Fibroblast of lung (primary cell): ENCODE measurements at places on chromosomes 1 and 21. TPM values are rescaled to one million over a fixed set of nuclear protein-coding genes. Genes with fewer than 3 reads are reported as not detected.

Gene ARHGEF16
- 0.02 and 0.21 TPM in 2 replicates for polyA plus RNA-seq

Gene SPRR2A
- not detected in 2 replicates for polyA plus RNA-seq

Gene PRDM16
- polyA plus RNA-seq: 0.15 and 0.30 TPM in 2 replicates

Gene SLC9C2
- not detected in 2 replicates for polyA plus RNA-seq

Gene NTNG1
- 0.82 and 12.5 TPM in 2 replicates for polyA plus RNA-seq

Gene FAM110D
- polyA plus RNA-seq: not detected in 2 replicates

Gene DCDC2B
- polyA plus RNA-seq: not detected in 2 replicates

Gene EPS8L3
- polyA plus RNA-seq: not detected in 2 replicates

Gene FCGR2B
- polyA plus RNA-seq: not detected in 2 replicates

Gene CACNA1S
- not detected in 2 replicates for polyA plus RNA-seq

Gene COL18A1
- 9.0 and 24.3 TPM in 2 replicates for polyA plus RNA-seq

Gene LCA5L
- polyA plus RNA-seq: 0.38 and 1.0 TPM in 2 replicates

Gene MSH4
- polyA plus RNA-seq: 0.02 TPM in 1 of 2 replicates, not detected in the other
